ENCODE measurements at places on chromosomes 5 and 9.

DNA sequence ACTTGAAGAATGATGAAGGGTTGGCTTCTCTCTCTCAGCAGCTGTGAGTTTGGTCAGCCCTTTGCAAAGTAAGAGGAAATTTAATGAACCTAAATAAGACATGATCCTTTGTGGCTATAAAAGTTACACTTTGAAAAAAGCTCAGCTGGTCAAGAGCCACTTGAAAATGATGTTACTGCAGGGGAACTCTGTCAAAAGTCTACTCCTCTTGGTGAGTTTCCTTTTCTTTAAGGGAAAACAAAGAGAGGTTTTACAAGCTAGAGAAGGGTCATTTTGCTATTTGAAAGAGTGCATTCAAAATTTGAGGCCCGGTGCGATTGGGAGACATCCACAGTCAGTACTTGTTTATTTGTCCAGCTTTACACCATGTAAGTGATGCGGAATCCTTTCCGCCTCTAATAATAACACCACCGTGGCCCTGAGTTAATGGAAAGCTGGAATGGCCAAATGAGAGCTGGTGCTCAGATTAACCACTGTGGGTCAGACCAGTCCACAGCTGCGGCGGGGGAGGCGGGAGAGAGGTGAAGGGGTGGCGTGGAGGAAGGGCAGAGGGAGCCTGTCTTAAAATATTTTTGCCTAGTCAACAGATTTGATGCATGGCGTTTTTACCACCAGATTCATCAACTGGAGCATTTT is 404.0 kb downstream of the TLE4 start:
- DNase-seq, result no peak

DNA sequence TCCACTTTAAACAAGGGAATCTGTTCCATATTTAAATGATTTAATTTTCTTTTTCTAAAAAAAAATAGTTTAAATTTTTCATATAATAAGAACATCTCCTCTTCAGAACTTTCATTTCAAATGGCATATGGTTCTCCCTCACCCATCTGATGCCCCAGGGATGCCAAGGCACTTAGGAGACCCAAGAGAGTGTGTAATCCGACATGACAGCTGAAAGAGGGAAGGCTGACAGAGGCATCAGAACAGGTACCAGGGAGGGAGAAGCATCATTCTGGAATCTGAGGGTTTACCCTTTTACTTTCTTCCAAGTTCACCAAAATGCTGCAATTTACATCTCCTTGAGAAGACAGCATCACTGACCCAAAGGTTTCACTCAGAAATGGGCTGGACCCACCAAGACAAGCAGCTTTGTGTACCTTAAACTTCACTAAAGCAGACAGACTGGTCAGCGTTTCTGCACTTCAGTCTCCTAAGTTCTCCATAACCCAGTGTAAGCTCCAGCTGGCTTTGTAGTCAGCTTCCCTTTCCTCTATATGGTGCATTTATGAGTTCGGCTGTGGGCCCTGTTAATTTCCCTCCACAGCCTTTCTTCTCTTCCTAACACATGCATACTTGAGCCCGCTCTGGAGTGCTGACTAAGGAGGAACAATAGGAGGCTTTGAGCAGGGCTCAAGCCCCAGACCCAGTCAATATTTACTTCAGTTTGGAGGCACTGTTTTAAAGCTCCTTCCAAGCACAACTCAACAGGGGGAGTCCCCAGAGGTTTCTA is 17.7 kb downstream of the EFNA5 start:
- no peak for DNase-seq

GRCh38 chr5:90802474-90803317 is 244.1 kb downstream of the ADGRV1 start:
- peak; percentile 14 for DNase-seq

DNA sequence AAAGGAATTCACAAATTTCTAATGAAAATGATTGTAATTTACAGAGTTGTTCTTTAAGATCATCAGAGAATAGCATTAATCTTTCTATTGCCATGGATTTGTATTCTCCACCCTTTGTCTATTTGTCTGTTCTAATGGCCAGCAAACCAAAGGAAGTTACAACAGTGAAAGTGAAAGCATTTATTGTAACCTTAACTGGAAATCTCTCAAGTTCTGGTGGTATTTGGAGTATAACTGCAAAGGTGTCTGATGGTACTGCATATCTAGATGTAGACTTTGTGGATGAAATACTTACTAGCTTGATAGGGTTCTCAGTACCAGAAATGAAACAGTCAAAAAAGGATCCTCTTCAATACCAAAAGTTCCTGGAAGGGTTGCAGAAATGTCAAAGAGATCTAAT is 21.7 kb downstream of the RMI1 start:
- peak; percentile 36 for DNase-seq

GRCh38 chr5:96159043-96159442 is 197.4 kb upstream of the ELL2 start:
- DNase-seq, result no peak

DNA sequence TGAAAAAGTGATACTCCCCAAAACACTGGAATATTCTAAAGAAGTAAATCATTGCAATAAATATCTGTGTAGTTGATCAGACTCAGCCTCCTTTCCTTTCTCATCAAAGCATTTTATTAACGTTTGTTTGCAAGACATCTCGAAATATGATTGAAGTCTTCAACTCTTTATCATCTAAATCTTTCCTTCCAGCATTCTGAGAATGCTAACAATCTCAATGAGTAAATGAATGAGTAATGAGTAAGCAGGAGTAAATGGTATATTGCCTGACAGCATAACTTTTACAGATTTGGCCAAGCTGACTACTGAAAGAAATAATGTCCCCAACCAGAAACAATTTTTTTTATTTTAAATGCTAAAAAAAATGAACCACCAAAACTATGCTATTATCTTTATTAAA is 157.1 kb downstream of the SLCO4C1 start:
- no peak for DNase-seq

- no peak for DNase-seq
These were observed 125.4 kb downstream of the MED27 start for GRCh38 chr9:131954299-131954698.

DNA sequence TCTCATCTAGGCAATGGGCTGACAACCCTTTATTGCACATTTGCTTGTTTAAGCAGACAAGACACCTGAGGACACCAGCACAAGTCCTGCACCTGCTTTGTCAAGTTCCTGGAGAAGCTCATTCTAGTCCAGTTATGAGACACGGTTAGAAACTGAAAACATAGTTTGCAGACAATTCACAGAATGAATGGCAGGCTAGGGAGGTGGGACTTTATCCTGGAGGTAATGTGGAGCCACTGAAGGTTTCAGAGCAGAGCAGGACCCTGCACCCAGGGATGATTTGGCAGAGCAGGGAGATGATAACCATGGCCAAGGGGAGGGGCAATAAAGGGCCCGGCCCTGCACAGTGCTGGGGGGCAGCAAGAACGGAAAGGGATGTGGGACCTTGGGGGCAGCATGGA is 50.7 kb upstream of the SLC25A51 start:
- no peak for DNase-seq

DNA sequence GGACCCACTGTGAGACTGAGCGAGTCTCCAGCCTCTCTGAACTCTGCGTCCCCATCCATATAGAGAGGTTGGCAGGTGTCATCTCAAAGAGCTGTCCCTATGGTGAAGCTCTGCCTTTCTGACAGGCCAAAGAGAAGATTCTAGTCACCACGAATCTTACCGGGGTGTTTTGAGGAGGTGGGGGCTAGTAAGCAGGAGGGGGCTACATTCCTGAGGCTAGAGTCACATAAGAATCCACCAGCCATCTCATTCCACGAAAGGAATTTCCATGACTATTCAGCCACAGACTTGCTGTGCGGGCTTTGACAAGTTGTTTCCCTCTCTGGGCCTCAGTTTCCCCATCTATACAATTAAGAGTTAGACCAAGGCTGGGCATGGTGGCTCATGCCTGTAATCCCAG is 16.3 kb downstream of the PDGFRB start:
- DNase-seq, result no peak

DNA sequence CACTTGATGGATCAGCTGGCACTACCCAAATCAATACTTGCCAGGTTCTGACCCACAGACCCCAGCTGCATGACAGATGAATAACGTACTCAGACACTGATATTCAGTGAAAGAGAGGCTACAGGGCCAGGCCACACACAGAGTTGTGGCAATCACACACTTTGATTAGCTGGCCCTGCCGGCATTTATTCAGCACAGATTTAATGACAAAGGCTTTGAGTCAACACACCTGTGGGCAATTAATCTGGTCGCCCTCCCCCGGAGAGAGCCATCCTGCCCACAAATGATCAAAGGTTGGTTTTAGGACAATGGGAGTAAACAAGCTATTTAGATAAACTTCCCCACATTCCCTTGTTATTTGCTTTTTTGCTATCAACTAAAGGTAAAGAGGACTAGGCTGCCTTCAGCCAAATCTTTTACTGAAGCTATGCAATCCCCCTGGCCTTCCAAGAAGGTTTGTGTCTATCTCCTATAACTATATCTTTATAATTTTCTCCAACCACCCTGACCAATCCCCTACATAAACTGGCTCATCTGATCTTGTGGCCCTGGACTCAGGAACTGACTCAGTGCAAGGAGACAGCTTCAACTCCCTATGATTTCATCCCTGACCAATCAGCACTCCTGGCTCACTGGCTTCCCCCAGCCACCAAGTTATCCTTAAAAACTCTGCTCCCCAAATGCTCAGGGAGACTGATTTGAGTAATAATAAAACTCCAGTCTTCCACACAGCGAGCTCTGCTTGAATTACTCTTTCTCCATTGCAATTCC is 12.7 kb upstream of the TRIM32 start:
- DNase-seq, result no peak

- DNase-seq, result no peak
These were observed 90.2 kb downstream of the PLK2 start for GRCh38 chr5:58369513-58370190.

DNA sequence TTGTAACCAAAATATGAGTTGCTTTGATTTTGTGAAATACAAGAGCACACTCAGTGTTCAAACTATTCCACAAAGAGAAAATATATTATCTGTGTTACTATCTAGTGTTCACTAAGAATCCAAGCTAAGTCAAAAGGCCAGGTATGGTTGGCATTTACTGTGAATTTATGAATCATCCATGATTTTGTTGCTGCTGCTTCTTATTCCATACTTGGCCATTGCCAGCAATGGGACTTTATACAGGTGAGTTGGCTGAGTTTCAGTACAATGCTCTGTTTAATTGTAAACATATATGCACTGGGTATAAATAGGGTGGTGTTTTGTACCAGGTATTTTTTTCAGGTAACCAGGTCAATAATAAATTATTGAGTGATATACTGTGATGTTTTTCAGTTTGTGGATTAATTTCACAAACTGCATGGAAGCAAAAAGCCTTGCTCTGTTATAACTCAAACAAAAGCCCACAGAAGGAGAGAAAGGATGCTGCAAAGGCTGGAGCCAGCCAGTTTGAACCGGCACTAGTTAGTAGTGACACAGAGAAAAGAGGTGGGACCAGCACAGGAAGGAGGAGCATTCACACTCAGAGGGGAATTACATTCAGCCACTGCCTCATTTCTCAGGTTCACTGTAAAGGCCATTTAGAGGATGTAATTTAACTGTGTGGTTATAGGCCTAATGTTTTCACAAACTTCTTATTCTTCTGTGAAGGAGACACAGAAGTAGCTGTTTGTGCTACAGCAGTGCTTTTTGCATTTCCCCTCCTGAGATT is 381.8 kb downstream of the ADGRV1 start:
- DNase-seq, result peak; percentile 44

DNA sequence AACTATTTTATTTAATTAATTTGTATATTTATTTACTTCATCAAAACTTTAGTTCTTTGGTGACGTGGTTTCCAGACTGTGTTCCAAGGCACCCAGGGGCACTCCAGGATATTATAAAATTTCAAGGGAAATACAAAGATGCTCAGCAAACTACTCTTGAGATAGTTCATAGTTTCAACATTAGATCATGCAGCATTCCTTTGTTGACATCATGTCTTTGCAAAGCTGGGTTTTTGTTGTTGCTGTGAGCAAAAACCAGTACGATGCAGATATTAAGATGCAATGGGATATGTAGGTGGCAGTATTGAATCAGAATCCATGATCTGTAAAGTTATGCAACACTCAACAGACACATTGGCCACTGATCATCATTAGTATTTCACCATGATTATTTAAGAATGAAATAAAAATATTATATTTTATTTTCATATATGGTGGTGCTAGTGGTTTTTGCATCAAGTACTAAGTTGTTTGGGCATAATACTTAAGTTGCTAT is 219.7 kb downstream of the ADCY2 start:
- DNase-seq, result no peak

DNA sequence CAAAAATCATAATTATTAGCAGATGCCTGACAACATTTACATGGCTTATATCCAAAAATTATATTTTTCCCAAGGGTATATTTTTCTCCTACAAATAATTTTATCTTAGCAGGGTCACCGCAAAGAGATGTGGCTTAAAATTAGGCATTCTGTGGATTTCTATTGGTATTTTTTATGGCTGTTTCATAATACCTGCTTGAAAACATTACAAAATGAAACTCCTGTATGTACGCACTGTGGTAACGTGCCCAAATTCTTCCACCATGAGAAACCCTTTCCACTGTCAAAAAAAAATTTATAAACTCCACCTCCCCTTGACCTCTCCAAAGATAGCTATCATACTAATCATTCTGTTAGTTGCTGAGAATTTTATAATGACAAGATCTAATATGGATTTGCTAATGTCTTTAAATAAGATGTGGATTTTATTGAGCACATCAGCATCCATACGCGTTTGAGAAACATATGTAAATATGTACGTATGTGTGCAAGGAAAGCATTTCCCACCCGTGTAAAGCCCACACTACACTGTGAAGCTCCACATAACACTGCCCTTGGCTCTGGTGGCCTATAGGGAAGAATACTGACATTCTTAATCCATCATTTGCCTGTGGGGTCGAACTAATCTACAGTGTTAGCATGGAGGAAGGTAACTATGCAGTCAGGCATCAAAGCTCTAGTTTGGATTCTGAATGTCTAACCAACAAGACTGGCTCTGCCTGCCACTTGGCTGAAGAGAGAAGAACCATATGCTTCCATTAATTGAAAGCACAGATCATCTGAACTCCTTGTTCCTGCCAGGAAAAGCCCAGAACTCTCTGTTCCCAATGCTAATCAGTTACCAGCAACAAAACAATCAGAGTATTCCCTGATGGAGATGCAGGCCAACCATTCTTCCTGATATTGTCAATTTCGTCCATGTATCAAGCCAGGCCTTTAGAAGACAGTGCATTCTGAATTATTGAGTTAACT is 244.7 kb downstream of the SPOCK1 start:
- no peak for DNase-seq
